ENCODE measurements at places on chromosomes 2 and 18. TPM values are rescaled to one million over a fixed set of nuclear protein-coding genes. Genes with fewer than 3 reads are reported as not detected.

The PDE11A gene
- total RNA-seq, result 4.3 TPM

DNA sequence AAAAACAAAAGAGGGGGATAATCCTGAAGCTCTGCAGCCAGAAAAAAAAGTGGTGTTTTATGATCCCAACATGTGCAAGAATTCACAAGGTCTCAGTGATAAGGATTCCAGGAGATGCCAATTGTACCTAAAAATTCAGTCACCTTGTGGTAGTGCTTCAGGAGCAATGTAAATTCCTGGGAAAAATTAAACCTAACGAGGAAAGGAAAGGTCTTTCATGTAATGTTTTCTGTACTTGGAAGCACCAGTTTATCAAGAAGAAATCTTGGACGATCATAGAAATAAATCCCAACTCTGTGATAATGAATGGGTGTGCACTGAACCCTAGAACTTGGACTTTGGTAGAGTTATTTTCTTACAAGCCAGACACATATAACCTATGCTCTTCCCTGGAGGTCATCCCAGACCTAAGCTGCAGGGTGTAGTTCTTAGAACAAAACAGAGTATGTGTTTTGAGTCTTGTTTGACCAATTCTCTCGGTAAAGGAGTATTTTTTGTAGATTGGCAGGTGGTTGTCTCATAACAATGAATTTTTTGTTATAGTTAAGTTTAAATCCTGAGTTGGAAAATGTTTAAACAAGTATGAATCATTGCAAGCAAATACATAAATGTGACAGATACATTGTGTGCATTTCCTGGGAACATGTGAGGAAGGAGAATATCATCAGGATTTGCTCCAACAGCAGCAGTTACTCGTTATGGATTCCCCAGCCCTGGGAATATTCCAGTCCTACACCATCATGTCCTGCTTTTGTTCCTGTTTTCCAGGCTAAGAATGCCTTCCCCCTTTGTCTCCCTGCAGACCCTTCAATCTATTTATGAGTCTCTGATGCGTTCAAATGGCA is 224.6 kb downstream of the NAPG start:
- no peak for DNase-seq
- no peaks in the 10 kb centered on the region for H3K36me3 ChIP-seq
- no peak overlapping the region for H3K4me3 ChIP-seq
- peak overlapping the region; percentile 23 for H3K27ac ChIP-seq
- H3K4me1 ChIP-seq, result no peaks in the 10 kb centered on the region

The ST8SIA3 gene
- total RNA-seq, result 0.27 TPM

GRCh38 chr2:169526451-169526850 is 16.9 kb downstream of the KLHL41 start:
- H3K36me3 ChIP-seq, result peaks cover 5% of the 10 kb centered on the region
- H3K4me3 ChIP-seq, result no peak overlapping the region
- no peaks in the 10 kb centered on the region for H3K4me1 ChIP-seq
- no peak for DNase-seq
- H3K27ac ChIP-seq, result no peak overlapping the region

GRCh38 chr2:239895669-239896068 is 129.5 kb downstream of the NDUFA10 start:
- no peak overlapping the region for H3K4me3 ChIP-seq
- H3K27me3 ChIP-seq, result no peaks in the 10 kb centered on the region
- H3K36me3 ChIP-seq, result no peaks in the 10 kb centered on the region
- no peaks in the 10 kb centered on the region for H3K4me1 ChIP-seq

- peak; percentile 97 for DNase-seq
- H3K4me1 ChIP-seq, result peaks cover 6% of the 10 kb centered on the region
- H3K4me3 ChIP-seq, result peak overlapping the region; percentile 90
- H3K36me3 ChIP-seq, result no peaks in the 10 kb centered on the region
- no peaks in the 10 kb centered on the region for H3K27me3 ChIP-seq
- H3K27ac ChIP-seq, result peak overlapping the region; percentile 86
Measured at GRCh38 chr2:65436169-65436823, 3.9 kb upstream of the SPRED2 start.

DNA sequence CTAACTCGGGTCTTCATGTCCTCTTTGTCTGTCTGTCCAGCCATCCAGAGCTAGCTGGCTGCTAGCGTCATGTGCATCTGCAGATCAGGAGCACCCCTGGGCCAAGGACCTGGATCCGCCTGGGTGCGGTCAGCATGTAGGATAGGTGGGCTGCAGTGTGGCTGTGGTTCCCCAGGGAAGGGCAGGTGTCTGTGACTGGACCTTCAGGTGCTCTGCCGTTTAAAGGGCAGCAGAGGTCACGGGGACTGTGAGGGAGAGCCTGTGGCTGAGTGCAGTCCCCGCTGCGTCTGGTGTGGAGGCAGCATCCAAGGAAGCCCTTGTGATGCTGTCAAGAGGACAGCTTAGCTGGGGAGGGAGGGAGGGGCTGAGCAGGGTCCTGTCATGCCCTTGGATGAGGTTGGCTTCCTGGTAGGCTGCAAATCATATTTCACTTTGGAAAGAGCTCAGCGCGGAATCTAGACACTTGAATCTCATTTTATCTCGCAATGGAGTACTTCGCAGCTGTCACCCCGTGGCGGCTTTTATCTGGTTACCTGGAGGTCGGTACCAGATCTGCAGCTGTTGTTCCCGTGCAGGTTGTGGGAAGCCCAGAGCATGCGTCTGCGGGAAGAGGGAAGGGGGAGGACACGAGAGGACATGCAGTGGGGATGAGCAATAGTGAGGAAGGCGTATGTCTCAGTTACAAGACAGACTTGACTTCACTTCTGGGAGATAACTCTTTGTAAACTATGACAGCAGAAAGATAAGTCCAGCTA is 5.9 kb upstream of the RALB start:
- no peaks in the 10 kb centered on the region for H3K27me3 ChIP-seq
- no peaks in the 10 kb centered on the region for H3K36me3 ChIP-seq
- H3K4me3 ChIP-seq, result no peak overlapping the region

DNA sequence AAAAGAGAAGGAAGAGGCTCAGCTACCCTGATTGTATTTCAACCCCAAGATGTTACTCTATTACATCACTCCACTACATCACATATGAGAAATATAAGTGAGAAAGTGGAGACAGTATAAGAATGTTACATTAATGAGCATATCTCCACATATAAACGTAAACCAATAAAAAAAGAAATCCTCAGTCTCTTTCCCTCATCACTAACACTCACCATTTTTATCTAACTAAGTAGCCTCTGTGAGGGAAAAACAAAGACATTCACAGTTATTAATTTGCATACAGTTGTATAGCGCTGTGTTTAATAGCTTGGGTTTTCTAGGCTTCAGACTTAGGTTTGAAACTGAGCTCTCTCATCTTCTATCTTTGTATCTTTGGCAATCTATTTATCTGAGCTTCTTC is 489.1 kb upstream of the LRRTM4 start:
- H3K4me3 ChIP-seq, result no peak overlapping the region
- no peaks in the 10 kb centered on the region for H3K36me3 ChIP-seq
- no peaks in the 10 kb centered on the region for H3K4me1 ChIP-seq
- H3K27me3 ChIP-seq, result no peaks in the 10 kb centered on the region

All from sigmoid colon (tissue), 7 donors.